ENCODE measurements at places on chromosomes 3 and 15.

DNA sequence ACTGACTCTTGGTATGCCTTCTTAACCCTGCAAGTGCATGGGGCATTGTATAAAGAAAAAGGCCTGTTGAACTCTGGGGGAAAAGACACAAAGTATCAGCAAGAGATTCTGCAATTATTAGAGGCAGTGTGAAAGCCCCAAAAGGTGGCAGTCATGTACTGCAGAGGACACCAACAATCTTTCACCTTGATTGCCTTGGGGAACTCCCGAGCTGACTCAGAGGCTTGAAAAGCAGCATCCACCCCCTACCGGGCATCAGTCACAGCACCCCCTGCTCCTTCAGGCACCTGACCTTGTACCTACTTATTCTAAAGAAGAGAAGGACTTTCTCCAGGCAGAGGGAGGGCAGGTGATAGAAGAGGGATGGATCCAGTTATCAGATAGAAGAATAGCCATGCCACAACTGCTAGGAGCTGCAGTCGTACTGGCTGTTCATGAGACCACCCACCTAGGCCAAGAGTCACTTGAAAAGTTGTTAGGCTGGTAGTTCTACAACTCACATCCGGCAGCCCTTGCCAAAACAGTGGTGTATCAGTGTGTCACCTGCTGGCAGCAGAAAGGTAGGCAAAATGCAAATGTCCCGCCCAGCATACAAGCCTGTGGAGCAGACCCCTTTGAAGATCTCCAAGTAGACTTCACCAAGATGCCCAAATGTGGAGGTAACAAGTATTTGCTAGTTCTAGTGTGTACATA lies 241.6 kb upstream of the CNTN6 start:
- no peak for DNase-seq

DNA sequence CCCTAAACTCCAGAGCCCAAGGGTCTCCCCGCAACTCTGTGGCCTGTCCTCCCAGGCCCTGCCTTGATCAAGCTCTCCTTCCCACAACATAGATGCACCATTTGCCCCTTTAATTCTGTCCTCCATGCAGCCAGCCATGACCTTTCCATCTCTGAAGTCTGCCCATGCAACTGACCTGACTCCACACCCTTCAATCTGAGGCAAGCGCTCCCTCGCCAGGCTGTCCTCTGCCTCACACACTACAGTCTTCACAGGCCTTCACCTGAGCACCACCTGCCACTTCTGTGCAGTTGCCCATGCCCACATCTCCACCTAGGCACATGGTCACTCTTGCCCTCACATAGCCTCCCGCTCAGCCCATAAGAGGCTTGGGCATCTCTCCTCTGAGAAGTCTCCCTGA lies 244.0 kb downstream of the OCA2 start:
- DNase-seq: no peak

GRCh38 chr3:41247055-41248004 lies 48.0 kb downstream of the CTNNB1 start:
- DNase-seq: no peak

GRCh38 chr15:26887926-26888666 lies 21.2 kb downstream of the GABRA5 start:
- no peak for DNase-seq

GRCh38 chr3:61448378-61448777 lies 113.0 kb upstream of the PTPRG start:
- DNase-seq: no peak

DNA sequence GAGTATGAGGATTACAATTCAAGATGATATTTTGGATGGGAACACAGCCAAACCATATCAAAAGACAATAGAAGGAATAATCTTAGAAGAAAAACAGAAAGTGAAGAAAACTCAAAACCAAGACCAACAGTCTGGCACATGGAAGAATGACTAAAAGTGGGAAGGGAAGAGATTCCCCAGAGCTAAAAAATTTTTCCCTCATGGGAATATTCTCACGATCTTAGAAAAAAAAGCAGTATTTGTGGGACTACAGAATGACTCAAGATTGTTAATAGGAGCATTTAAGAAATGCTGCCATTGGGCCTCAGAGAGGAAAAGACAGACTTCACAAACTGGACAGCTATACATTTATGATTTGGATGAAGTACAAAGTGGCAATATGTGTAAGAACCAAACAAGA lies 18.3 kb downstream of the OSTN start:
- DNase-seq: no peak

DNA sequence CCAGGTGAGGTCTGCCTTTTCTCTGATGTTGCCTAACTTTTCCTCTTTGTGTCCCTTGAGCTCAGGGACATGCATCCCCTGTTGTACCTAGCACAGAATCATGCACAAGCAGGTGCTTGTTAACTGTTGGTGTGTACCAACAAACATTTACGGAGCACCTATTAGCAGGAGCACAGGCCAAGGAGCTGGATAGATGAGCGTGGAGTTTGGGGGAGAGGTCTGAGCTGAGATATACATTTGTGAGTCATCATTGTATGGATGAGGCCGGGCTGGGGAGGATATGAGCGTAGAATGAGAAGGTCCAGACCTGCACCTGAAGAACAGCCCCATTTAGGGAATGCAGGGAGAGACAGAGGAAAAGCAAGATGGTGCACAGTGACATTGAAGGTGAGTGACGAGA lies 53.4 kb downstream of the SMAD3 start:
- DNase-seq: no peak

DNA sequence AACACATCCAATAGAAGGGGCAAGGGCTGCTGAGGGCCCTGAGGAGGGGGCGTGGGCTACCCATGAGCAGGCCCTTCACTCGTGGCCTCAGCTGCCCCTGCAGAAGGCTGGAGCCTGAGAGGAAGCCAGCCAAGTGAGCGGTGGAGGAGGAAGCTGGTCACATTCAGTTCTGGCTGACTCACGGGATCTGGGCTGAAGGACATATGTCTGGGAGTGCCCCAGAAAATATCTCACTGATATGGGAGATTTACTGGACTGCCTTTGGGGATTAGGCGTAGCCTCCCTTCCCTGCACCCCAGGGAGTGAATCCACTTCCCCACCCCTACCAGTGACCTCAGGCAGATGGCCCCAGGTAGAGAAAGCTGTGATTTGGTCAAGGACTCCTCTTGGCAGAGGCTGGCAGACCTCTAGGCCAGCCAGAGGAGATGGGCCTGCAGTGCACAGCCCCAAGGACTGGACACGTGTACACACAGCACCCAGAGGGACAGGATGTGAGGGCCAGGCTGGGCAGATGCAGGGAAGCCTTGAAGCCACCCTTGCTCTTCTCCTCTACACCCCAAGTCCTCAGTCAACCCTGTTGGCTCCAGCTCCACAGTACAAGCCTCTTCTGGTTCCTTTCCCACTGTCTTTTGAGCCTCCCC lies 14.2 kb upstream of the ANKDD1A start:
- DNase-seq: no peak

DNA sequence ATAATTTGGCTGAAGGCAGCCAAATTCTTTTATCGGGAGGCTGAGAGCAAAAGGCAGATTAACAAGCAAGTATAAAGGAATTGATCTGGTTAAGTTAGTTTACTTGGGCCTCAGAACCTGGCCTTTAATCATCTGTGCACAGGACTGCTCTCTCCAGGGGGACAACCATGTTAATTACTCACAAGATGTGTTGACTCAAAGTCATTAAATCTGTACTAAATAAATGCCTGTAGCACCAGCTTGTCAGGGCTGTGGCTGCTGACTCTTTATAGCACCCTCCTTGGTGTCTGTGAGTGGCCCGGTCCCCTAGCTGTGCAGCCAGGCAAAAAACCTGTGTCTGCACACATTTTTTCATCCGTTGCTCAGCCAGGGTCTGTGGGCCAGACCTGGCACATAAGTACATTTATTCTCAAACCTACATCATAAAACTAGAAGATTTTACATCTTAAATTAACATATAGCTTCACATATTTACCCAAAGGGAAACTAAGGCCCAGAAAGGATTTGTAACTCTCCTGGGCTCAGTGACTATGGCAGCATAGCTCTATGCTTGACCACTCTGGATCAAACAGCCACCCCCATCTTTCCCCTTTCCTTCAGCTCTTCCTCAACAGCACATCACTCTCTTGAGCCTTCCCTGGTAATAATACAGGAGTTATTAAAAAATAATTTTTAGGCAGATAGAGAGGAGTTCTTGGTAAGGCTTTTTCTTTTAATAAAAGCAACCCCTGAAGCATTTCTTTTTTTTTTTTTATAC lies 51.4 kb downstream of the NCEH1 start:
- no peak for DNase-seq

DNA sequence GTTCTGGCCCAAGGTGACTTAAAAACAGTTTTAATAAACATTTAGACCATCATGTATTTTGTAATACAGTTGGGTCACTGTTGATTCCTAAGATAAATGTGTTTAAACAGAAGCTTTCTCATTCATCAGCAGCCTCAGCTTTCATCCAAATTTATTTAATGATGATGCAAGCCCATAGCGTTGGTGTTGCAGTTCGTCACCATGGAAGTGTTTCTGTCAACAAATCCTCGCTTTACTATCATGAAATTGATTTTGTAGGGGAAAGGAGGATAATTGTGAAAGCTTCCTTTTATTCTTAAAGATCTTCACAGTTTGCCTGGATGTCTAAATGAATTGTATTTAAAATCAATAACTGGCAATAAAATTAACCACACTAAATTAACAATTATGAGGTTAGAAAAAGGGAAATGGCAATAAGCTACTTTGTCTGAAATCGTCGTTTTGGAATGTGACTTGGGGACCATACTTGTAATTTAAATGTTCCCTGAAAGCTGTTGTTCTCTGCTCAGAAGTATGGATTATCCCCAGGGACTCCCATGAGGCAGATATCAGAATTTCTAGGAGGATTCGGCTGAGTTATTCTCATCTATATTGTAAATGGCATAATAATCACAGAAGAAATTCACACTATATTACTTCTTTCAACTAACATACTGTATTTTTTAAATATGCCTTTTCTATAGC lies 29.0 kb downstream of the CMSS1 start:
- DNase-seq: no peak

GRCh38 chr3:100753846-100754245 lies 44.6 kb downstream of the TFG start:
- no peak for DNase-seq

GRCh38 chr15:26967719-26968269 lies 3.2 kb upstream of the GABRG3 start:
- DNase-seq: no peak

DNA sequence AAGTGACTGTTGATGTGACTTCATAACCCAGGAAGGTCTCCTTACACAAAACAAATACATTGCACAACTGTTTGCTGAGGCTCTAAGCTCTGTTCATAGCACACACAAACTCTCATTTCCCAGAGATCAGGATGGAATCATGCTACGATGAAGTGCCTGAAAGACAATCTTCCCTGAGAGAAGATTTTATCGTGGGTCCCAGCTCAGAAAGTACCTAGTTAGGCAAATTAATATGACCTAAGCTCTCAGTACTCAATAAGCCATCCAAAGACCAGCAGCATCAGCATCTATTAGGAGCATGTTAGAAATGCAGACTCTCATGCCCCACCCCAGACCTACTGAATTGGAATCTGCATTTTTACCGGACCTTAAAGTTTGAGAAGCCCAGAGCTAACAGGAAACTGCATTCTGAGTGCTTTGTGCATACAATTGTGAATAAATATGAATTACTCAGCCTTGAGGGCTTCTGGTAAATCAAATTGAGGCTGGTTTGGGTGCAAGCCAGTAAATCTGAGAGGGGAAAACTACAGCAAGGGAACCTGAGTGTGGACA lies 161.5 kb upstream of the C2CD4B start:
- no peak for DNase-seq

DNA sequence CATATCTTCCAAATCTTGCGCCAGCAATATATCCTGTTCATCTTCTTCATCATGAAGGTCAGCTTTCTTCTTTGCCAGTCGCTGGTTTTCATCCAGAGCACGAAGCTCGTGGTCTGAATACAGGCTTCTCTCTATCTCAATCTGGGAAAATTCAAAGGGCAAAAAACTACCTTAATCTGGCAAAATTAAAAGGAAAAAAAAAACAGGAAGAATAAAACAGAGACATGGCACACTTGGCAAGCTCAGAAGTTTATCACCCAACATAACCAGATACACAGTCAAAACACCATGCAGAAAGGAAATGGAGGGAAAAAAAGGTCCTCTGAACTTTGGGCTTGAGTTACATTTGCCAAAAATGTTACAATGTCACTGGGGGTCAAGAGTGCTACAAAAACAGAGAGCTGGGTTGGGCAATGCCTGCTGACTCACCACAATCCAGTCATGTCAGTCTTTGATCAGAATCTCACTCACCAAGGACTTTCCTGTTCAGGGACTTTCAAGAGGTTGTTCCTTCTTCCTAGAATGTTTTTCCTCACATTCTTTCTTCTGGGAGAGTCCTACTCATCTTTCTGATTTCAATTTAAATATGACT lies 1.5 kb downstream of the MRPL46 start:
- no peak for DNase-seq

GRCh38 chr3:184568924-184569829 lies 7.6 kb downstream of the EPHB3 start:
- DNase-seq: no peak

DNA sequence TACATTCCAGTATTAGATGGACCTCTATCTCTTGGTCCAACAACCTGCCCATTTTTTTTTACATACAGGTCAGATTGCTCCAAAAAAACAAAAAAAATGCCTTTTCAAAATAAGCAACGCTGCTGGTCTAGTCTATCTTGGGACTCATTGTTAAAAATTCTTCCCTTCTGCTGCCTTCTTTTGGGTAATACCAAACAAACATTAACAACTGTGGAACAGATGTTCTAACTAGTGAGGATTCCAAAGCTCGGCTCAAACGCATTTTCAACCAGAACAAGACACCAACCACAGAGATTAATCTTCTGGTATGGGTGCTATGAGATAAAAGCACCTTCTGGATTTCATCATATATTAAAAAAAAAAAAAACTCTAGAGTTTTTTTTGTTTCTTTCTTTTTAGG lies 24.7 kb downstream of the ARHGAP31 start:
- no peak for DNase-seq

GRCh38 chr3:119676020-119676419 lies 1.2 kb downstream of the COX17 start:
- no peak for DNase-seq

DNA sequence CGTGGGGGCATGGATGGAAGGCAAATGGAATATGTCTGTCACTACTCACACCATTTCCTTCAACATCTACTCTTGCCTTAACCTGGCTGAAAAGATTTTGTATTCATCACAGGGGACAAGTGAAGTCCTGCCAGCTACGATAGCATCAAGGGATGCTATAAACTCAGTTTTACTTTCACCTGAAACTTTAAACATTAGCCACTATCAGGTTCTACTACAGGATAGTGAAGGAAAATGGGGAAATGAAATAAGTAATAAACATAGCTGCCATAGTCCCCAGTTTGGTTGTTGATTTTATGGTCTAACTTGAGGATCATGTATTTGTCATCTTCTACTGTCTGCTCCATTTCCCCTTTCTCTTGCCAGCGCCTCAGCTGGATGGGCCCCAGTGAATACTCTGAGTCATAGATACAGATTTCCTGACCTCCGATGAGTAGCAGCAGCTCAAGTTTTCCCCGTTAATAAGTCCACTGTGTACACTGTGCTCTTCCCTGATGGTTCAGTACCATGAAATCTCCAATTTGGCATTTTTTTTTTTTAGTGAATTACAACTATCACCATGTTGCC lies 338.2 kb upstream of the SLCO3A1 start:
- DNase-seq: no peak

GRCh38 chr3:133620066-133620784 lies 41.5 kb downstream of the TOPBP1 start:
- DNase-seq: no peak

GRCh38 chr15:32957219-32957618 lies 237.3 kb downstream of the FMN1 start:
- DNase-seq: no peak

Data from activated naive CD4-positive, alpha-beta T cell treated with anti-CD3 and anti-CD28 coated beads, Interleukin-2, amount 50 U/mL, for 16 hours (primary cell).